AG09309 (cell line): ENCODE measurements at places on chromosomes 5 and 9.
A peak's percentile ranks its signal among the peaks of the same experiment; 100 is the strongest.

DNA sequence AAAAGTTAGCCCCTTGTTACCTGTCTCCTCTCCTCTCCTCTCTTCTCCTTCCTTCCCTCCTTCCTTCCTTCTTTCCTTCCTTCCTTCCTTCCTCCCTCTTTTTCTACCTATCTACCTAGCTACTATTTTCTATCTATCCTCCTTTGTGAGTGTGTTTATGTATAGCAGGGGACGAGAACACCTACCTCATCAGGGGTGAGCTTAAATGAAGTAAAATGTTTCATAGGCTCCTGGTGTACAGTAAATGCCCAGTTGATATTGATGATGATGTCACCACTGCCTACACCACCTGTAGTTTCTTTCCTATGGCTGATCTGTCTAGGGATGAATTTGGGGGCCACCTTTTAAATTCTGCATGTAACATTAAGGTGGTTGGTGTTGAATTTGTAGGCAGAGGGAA is 4.3 kb downstream of the SPIN1 start:
- no peak for DNase-seq

GRCh38 chr5:111699976-111700375 is 57.0 kb downstream of the NREP start:
- DNase-seq: no peak

GRCh38 chr5:178182158-178182876 is 4.9 kb downstream of the GMCL2 start:
- DNase-seq: no peak

DNA sequence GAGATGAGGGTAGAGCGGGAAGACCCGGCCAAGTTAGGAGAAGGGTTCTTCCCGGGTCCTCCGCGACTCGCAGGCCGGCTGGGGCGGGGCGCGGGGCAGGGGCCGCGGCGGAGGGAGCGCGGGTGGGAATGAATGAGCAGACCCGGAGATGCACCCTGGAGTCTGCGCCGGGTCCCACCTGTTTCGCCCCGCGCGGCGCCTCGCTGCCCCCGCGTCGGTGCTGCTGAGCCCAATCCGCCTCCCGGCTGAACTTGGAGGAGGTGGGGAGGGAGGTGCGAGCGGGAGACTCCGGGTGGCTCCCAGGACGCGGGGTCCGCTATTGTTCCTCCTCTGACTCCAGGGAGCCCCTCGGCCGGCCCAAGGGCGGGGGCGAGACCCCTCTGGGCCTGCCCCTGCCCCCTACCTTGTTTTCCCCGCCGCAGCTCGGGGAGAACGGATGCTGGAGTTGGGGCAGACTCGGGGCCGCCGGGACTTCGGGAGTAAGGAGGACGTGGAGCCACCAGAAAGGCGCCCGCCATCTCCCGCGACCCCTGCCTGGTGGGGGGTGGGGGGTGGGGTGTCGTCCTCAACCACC is 659 bp downstream of the RAI14 start:
- DNase-seq: no peak

GRCh38 chr9:105333076-105333475 is 88.6 kb downstream of the SLC44A1 start:
- no peak for DNase-seq

DNA sequence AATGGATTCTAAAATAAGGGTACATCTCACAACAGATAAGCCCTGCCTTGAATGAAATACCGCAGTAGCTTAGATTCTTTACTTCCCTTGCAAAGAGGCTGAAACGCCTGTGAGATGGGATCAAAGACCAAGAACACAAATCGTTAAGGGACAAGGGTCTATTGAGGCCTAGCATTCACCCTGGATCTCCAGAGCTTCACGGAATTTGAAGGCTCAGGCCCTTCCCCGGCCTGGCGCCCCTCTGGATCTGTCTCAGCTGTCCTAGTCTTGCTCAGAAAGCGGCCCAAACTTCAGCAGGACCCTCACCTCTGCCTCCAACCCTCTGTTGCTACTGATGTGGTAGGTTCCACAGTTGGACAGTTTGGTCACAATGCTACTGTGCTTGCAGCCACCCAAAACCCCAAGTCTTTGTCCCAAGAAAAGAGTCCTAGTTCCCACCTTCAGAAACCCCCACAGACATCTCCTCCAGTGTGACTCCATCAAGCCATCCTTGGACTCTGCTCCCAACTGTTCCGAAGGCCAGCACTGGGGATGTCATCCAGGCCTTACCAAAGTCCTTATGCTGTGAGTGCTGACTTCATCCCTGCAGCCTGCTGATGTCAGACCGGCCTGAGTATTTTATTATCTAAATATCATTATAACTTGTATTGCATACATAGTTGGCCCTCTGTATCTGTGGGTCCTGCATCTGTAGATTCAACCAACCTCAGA is 9.4 kb downstream of the CORO2A start:
- no peak for DNase-seq

GRCh38 chr9:112629671-112630485 is 88.0 kb downstream of the INIP start:
- no peak for DNase-seq

GRCh38 chr5:74356009-74356695 is 284.4 kb downstream of the ENC1 start:
- no peak for DNase-seq

GRCh38 chr5:96058084-96058483 is 96.4 kb upstream of the ELL2 start:
- no peak for DNase-seq

DNA sequence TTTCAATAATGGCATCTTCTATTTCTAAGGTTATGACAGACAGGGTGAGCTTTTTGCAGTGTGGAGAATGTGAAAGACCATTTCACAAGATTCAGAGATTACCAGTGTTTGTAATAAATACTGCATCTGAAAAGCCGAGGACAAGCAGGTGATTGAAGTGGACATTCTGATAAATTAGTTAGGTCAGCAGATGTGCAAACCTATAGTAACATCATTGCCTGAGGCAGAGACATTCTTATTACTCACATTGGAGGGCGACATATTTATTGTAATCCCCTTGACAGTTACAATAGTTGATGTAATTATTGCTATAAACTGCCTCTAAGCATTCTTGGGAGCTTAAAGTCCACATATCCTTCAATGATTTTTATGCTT is 3.3 kb downstream of the RASGRF2 start:
- no peak for DNase-seq

- DNase-seq: no peak
Observed at GRCh38 chr5:94345257-94345656, 273.1 kb downstream of the KIAA0825 start.

GRCh38 chr5:57783693-57784092 is 301.1 kb upstream of the ACTBL2 start:
- DNase-seq: no peak

DNA sequence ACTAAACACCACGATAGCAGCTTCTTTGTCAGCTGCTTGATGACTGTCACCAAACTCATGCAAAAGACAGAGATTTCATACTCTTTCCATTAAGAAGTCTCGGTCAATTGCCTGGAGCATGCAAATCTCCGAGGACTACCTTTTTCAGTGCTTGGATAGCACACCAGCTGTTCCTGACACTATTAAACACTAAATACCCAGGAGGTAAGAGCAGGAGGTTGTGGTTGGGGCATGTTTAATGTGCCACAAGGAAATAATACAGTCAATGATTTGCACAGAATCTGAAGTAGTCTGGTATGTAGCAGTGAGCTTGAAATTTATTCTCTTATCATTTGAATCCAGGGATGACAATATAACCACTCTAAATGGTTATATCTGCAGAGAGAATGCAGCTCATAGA is 996.2 kb downstream of the CDH12 start:
- no peak for DNase-seq

DNA sequence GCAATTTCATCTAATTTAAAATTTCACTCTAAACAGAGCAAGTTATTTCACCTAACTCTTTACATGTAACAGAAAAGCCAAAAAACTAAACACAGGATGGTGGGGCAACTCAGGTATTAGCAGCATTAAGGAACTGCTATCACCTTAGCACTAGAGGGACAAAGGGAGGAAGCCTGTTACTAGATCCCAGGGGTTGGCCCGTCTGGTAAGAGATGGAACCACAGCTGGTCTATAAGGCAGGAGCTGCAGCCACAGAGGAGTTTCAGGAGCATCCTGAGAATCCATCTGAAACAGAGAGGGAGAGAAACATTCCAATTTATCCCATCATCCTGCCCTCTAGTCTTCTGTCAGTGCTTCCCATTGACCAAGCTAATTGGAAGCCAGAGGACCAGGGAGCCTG is 300.3 kb downstream of the MRPS30 start:
- no peak for DNase-seq

- no peak for DNase-seq
Observed at GRCh38 chr9:117555964-117556629, 141.2 kb upstream of the ASTN2 start.

- no peak for DNase-seq
Observed at GRCh38 chr9:133955821-133956411, 36.2 kb downstream of the VAV2 start.

- no peak for DNase-seq
Observed at GRCh38 chr9:113502427-113503034, 39.0 kb downstream of the RGS3 start.

DNA sequence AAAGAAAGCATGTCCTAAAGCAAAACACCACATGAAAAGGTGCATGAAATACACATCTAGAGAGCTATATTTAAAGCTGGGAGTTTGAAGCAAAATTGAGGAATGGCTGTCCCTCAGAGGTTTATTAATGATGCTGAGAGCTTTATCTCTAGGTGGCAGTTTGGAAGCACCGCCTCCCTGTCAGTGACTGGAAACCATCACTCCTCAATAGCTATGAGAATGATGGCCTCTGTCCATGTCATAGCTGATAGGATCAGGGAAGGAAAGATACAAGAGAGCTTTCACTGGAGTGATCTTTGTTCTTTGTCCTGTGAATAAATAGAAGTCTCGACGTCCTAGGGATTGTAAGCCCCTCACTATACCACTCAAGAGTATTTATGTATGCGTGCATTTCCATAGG is 110.5 kb downstream of the NUDT12 start:
- no peak for DNase-seq

DNA sequence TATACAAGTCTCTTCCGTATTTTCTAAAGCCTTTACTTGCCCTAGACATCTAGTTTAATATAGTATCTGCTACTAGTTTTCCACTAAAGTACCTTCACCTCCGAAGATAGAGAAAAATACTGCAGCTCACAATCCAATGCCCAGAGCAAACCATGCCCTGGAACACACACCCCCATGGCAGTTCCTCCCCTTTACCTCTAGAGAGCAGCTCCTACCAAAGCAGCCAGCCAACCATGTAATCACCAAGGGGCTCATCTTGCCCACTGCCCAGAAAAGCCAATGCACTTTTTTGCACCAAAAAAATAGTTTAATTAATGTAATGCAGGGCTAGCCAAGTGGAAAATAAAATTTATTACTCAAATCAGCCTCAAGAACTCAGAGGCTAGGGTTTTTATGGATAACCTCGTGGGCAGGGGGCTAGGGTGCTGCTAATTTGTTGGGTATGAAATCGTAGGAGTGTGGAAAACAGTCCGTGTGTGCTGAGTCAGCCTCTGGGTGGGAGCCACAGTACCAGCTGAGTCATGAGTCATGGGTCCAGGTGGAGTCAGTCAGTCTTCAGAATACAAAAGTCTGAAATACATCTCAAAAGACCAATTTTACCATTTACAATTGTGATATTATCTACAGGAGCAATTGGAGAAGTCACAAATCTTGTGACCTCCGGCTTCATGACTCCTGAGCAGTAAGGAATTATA is 120.1 kb upstream of the ACO1 start:
- DNase-seq: no peak

GRCh38 chr9:122996586-122996985 is 36.9 kb upstream of the GPR21 start:
- no peak for DNase-seq

DNA sequence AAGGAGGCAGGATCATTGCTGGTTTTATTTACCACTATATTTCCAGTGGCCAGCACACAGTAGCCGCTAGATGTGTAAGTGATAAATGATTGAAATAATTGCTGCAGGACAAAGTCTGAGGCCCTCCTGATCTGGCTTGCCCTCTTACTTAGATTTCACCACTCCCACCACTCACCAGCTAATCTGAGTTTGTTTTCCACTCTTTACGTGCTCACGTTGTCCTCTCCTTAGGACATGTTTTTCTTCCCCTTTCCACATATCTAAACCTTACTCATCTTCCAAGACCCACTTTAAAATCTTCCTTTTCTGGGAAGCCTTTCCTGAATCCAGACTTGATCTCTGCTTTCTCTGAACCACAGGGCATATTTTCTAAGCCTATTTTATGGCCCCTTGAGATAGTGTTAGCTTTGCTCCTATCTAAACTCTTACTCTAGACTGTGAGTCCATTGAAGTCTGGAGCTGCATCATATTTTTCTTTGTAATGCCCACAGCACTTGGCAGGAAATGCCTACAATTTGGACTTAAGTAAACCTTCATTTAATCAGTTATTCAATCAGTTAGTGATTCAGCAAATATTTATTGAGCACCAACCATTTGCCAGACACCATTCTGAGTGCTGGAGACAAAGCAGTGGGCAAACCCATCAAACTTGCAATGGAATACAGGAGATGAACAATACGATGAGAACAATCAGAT is 2.4 kb downstream of the TLR4 start:
- DNase-seq: no peak

- DNase-seq: no peak
Observed at GRCh38 chr9:114096041-114096511, 3.0 kb downstream of the KIF12 start.

- DNase-seq: no peak
Observed at GRCh38 chr5:40483316-40483715, 196.4 kb upstream of the PTGER4 start.

- peak; percentile 33 for DNase-seq
Observed at GRCh38 chr9:73081979-73082657, 69.5 kb upstream of the ANXA1 start.

DNA sequence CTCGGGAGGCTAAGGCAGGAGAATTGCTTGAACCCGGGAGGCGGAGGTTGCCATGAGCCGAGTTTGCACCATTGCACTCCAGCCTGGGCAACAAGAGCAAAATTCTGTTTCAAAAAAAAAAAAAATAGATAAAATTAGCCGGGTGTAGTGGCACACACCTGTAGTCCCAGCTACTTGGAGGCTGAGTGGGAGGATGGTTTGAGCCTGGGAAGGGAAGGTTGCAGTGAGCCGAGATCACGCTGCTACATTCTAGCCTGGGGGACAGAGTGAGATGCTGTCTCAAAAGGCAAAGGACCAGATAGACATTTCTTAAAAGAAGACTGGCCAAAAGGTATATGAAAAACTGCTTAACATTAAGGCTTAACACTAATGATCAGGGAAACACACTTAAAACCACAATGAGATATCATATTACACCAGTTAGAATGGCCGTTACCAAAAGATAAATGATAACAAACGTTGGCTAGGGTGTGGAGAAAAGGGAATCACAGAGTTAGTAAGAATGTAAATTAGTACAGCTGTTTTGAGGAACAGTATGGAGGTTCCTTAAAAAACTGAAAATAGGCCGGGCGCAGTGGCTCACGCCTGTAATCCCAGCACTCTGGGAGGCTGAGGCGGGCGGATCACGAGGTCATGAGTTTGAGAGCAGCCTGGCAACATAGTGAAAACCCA is 10.1 kb upstream of the MARVELD2 start:
- no peak for DNase-seq
